ENCODE measurements at places on chromosomes 12 and 14.

GRCh38 chr12:109192358-109192757, 76.0 kb downstream of the ACACB start:
- no peak for DNase-seq

GRCh38 chr12:108345716-108346633, 6.9 kb upstream of the CMKLR1 start:
- DNase-seq: no peak

DNA sequence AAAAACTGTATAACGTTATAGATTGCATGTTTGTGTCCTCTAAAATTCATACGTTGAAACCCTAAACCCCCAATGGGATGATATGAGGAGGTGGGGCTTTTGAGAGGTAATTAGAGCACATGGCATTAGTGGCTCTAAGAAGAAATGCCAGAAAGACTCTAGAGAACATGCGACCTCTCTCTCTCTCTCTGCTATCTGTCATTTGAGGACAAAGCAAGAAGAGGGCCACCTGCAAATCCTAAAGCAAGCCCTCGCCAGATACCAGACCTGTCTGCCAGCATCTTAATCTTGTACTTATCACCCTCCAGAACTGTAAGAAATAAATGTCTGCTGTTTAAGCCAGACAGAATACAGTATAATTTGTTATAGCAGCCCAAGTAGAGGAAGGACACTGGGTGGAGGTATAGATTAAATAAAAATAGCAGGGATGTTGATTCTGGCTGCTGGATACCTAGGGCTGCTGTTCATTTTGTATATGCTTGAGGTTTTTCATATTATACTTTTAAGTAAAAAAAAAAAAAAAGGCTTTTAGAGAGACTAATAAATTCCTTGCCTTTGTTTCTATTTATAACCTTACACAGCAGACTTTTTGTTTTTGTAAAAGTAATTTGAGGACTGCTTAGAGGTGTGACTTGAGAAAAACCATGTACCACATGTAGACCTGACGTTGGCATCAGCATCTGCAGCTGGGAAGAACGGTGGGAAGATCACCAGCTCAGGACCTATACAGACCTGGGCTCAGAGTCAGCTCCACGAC, 26.9 kb downstream of the MOK start:
- no peak for DNase-seq

DNA sequence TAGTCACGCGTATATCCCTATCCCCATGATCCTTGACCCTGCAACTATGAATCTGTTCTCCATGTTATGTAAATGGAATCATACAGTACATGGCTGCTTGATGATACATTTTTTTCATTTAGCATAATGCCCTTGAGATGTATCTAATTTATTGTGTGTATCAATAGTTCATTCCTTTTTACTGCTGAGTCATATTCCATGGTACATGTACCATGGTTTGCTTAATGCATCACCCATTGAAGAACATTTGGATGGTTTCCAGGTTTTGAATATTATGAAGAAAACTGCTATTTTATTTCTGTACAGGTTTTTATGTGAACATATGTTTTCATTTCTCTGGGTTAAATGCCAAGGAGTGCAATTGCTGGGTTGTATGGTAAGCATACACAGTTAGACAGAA, 4.0 kb upstream of the RNASE10 start:
- no peak for DNase-seq

GRCh38 chr12:44689587-44689986, 186.5 kb downstream of the NELL2 start:
- no peak for DNase-seq

- no peak for DNase-seq
Measured at GRCh38 chr14:66651536-66652220, 143.7 kb downstream of the GPHN start.

DNA sequence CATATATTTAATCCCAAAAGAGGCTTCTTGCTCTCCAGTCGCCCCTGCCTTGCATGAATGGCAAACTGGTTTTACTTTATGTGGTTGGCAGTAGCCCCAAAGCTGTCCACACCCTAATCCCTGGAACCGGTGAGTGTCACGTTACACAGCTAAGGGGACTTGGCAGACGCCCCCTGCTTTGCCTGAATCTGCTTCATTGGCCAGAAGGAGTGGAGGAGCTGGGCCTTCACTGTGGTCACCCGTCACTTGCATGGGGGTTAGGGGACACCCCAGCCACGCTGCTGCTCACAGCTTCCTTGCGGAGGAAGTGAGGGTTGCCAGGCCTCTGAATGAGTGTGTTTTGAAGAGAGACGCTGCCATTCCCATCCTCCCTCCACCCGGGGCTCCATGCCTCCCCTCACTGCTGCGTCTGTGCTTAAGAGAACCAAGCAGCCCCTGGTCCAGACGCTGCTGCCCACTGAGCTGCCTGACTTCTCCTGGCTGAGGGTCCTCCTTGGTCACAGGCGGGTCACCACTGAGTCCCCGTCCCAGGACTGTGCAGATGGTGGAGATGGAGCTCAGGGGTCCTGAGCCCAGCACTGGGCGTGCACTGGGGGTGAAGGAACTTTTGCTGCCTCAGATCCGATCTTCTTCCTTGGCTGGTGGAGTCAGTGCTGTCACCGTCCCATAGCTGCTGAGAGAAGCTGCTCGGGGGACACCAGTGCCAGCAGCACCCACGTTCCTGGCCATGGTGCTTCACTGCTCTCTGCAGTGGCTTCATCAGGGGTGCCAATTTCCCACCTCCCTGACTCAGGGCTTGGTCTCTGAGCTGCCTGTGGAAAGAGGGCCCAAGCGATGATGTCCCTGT, 39.8 kb downstream of the GALNT9 start:
- DNase-seq: peak; percentile 44

DNA sequence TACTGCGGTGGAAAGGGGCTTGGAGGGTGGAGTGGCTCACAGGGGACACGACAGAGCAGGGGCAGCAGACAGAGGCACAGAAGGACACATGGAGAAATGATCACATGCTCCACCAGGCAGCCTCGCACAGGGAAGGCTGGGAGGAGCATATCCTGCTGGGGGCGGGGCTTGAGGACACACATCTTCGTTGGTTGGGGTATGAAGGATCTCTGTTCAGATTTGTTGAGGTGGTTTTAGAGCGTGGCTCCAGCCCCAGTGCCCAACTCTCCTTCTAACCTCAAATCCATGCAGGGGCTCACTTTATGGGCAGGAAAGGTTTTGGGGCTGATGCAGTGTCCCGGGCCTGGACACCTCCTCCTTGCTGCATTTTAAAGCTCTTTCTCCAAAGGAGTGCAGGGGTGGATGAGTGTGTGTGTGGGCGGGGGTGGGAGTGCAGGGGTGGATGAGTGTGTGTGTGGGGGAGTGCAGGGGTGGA, 733 bp upstream of the P3H3 start:
- DNase-seq: peak; percentile 94

GRCh38 chr14:46581036-46581671, 70.4 kb downstream of the RPL10L start:
- DNase-seq: no peak

DNA sequence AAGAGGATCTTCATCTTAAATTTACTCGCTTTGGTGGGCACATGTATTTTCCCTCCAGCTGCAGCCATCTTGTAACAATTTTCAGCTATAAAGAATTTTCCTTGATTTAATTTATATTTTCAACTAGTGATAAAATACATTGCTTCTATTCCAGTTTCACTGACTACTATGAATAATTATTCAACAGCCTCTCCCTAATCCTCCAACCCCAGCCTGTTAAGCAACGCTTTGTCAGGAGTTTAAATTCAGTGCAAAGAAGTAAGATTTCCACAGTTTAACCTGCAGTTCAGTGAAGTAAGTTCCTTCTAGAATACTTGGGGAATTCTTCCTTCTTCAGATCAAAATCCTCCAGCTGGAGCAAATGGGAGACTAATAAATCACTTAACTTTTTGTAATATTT, 180.2 kb downstream of the MSRB3 start:
- DNase-seq: no peak

DNA sequence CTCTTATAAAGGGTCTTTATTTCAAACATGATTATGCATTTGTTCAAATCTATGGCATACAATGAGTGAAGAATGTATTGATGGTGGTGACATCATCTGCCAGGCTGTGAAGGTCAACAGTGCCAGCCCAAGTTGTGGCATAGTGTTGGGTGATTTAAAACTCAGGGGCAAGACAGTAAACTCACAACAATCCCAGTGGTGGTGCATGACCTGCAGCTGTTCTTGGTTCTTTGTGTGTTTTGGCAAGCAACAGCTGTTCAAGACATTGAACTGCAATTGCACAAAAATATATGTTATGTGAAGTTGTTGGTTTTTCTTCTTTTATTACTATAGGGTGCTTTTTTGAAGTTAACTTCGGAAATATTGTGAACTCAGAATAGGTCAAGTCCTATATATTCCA, 851.6 kb downstream of the NRXN3 start:
- DNase-seq: no peak

DNA sequence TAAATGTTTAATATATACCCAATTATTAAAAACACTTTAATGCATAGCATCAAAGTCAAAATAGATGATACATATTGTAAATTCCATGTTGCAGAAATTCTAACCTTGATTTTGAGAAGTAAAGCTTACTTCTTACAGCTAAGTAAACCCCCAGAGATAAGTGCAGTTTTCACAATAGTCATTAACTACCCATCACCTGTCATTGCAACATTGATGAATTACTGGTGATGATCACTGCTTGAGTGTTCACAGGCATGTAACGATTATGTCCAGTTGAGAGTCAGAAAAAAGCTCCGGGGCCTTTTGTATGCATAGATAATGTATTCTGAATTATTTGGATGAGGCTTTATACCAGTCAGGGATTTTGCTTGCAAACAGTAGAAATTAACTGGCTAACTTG, 67.7 kb downstream of the ZNF664 start:
- DNase-seq: no peak

GRCh38 chr12:54997929-54998522, 13.5 kb upstream of the TESPA1 start:
- no peak for DNase-seq

GRCh38 chr12:129949651-129950050, 45.8 kb upstream of the TMEM132D start:
- DNase-seq: no peak

DNA sequence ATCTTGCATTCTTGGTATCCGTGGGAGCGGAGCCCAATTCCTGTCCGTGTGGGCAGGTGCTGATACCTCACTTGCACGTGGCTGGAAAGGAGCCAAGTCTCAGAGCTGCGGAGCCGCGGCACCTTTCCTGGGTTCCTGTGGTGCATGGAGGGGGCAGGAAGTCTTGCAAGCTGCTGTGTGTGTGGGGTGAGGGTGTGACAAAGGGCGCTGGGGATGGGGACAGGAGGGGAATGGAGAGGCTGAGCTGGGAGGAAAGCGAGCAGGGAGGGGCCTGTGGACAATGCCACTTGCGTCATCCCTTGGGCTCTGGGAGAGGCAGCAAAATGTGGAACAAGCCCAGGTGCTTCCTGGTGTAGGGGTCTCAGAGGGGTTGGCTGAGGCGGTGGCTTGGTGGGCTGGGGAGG, 86.7 kb downstream of the CALM1 start:
- DNase-seq: no peak

GRCh38 chr14:100317912-100318808, 5.0 kb upstream of the SLC25A47 start:
- peak; percentile 94 for DNase-seq

DNA sequence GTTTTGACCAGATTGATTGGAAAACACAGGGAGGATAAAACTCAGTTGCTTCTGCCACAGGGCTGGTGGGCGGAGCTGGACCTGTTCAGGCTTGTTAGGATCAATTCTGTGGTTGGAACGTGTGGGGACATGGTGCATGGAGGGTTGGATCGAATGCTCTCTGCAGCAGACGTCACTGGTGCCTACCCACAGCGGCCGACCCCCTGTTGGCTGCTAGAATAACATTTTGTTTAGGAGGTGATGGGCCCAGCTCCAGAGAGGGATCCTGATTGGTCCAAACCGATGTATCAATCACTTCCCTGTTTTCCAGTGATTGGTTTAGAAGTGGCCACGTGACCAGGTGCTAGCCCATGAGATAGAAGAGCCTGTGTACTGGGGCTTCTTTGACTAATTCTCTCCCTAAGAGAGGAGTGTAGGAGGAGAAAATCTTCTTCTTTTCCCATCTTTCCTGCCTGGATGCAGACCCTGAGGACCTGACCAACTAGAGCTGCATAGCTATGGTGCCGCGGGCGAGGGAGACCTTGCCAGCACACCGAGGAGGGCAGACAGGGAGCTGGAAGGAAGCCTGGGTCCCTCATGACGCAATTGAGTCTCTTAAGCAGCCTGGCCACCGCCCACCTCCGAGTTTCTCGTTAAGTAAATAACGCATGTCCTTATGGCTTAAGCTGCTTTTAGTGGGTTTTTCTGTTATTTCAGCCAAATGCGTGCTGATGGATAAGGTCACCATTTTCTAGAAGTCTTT, 163.5 kb downstream of the AACS start:
- peak; percentile 40 for DNase-seq

DNA sequence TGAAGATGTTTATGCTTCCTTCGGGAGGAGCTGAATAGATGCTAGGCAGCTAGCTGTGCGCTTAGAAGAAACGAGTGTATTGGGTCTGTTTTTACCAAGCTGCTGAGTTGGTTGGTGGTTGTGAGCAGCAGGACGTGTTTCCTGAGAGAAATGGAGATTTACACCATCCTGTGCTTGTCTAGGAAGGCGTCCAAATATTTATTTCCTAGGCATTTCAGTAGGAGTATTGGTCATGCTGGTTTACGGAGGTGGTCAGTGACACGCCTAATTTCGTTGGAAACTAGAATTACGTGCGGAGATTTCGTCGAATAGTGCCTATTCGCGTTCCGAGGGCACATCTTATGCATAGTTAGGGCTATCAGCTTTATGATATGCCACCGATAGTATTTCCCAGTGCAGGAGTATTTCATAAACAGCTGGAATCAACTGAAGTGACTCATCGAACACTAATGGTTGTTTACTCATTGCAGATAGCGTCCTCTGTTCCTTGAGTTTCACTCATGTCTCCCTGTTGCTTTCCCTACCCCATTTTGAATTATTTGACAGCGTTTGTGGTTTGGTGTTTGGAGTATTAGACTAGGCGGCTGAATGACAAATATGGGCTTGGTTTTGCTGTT, 780 bp downstream of the TBC1D15 start:
- DNase-seq: no peak

DNA sequence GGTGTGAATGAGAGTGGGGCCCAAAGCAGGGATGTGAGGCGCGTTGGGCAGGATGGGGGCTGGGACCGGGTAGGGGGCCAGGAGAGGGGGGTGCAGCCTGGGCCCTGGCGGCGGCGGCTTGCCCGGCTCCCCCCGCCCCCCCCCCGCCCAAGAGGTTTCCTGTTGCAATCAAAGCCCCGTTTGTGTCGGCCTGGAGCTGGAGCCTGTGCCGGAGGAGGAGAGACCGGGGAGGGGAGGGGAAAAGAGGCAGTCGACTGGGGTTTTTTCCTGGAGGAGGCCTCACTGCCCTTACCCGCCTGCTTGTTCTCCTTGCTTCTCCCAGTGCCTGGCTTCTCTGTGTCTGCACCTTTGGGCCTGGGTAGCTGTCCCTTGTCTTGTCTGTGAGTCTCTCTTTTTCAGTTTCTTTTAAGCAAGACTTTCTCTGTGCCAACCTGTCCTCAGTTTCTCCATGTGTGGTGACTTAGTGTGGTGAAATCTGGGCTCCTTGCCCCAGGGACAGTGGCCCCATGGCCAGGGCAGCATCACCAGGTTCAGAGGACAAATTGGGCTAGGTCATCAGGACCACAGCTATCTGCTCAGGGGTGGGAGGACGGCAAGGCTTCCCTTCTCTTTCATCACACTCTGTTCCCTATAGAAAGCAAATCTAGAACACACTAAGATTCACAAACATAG, 8.5 kb downstream of the RARG start:
- peak; percentile 77 for DNase-seq

GRCh38 chr14:72685456-72685855, 208.4 kb downstream of the DPF3 start:
- no peak for DNase-seq

Data from aorta (tissue), 5 donors.